ENCODE measurements at places on chromosomes 2 and 18.

GRCh38 chr2:66836851-66837250, 401.9 kb downstream of the MEIS1 start:
- peak; percentile 12 for DNase-seq

GRCh38 chr2:143482316-143482715, 353.1 kb downstream of the ARHGAP15 start:
- no peak for DNase-seq

GRCh38 chr2:207141386-207141785, 24.4 kb downstream of the KLF7 start:
- DNase-seq = no peak

GRCh38 chr2:48586433-48586832, 31.2 kb upstream of the GTF2A1L start:
- DNase-seq = no peak

- no peak for DNase-seq
Measured at GRCh38 chr2:60079562-60079961, 473.9 kb downstream of the BCL11A start.

DNA sequence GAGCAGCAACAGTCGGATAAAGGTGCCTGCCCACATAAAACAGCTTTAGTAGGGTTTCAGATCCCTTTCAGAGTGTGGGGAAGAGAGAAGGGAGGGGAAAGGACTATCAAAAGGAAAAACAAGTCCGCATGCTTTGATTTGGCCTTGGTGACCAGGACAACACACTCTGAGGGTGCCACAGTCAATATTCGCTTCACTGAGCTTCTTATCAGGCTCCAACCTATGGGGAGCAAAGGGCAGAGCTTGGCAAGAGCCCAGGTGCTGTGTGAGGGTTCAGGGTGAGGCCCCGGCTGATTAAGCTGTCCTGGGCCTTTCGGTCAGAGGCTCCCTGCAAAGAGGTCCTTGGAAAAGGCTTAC, 237.4 kb upstream of the SMAD2 start:
- no peak for DNase-seq

DNA sequence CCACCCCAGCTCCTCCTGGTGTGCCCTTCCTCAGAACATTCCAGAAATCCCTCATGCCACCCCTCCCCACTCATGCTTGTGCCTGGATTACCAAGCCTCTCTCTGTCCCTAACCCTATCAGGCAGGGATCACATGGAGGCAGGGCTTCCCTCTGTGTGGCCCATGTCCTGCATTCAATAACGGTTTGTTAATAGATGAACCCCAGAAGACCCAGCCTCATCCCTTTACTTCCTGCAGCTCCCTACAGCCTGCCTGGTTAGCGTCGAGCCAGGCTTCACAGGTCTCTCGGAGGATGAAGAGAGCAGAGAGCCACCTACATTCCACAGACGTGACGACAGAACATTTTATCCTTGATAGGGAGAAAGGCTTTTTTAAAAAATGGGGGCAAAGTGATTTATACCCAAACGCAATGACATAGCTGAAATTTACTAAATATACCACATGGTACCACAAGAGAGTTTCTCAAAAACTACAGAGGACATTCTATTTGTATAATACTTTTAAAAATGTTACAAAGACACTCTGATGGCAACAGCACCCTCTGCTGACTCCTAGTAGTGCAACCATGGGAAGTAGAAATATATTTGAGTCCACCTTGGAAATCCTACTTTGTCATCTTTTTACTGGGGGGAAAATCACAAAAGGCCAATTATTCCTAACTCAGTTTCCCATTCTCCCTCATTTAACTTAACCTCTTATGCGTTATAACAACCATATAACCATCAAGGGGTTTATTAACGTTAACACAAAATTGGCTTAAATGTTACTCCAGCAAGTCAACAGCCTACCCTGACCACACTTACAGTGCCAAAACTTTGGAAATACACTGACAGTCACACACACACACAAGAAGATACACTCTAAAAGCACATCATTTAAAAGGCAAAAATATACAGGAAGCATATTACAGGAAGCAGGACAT, 30.7 kb downstream of the FBXO15 start:
- DNase-seq = peak; percentile 48

DNA sequence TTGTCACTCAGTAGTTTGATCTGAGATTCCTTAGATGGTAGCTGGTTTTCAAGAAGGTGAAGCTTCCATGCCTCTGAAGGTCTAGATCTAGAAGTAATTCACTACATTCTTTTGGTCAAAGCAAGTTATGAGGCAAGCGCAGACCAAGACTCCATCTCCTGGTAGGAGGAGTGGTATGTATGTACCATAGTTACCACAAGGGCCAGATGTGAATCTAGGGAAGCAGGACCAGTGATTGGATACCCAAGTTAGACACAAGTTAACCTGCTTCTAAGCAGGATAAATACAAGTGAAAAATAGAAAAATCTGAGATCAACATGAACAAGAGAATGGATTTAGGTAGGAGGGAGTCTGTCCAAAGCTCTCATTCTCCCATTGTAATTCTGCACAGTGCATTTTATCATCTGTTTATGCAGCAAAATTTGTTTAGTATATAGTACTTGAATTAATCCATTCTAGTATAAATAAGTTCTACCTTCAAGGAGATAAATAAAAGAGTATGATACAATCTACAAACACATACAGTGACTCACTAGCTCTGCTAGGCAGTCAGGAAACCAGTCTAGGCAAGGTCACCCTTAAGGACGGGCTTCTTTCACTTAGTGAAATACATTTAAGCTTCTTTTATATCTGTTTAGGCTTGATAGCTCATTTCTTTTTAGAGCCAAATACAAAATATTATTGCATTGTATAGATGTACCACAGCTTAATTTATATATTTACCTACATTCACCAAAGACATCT, 14.2 kb upstream of the DOCK10 start:
- no peak for DNase-seq

DNA sequence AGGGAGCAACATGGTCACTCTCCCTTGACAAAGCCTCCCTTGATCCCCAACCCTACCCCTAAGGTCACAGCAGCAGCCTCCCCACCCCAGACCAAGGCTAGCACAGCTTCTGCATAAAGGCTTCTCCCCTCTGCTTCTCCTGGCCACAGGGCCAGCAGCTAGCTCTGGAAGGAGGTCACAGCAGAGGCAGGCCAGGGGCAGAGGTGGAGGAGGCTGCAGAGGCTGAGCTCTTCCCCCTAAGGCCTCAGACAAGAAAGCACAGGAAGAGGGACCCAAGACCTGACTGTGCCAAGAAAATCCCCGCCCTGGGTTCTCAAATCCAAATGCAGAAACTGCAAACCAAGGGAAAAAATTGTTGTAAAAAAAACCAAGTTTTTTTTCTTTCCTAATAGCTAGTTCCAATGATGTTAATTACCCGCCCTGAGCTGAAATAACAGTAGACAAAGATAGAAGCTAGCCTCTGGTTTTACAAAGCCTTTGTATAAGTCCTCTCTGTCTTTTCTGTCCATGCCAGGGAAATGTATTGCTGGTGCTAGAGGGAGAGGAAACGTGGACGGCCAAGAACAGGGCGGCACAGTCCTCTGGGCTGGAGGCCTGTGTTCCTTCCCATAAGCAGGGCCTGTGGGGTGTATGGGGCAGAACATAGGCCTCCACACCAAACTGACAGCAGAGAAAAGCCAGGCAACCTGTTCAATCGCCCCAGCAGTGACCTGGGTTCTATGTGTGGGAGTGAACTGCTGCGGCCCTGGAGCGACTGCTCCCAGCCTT, 79.5 kb downstream of the POLR1A start:
- no peak for DNase-seq

DNA sequence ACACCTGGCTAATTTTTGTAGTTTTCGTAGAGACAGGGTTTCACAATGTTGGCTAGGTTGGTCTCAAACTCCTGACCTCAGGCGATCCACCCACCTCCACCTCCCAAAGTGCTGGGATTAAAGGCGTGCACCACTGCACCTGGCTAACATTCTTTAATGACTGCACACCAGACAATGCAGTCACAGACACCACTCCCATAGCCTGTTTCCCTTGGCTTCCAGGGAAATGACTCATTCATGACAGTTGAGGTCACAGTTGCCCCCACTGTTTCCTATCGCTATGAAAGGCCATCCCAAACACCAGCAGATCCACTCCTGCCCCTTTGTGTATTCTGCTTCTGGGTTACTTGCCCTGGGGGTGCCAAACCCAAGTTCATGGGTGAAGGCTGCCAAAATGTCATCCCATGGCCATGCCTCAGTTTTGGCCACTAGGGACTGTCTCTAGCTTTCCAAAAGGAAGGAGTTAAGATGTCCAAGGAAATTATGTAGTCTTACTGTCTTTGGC, 8.7 kb downstream of the CHMP1B start:
- peak; percentile 67 for DNase-seq

- DNase-seq = no peak
Measured at GRCh38 chr18:42480441-42480840, 525.4 kb downstream of the PIK3C3 start.

- DNase-seq = no peak
Measured at GRCh38 chr2:39849982-39850526, 71.0 kb upstream of the THUMPD2 start.

- peak; percentile 14 for DNase-seq
Measured at GRCh38 chr2:101295895-101296294, 12.6 kb downstream of the RNF149 start.

GRCh38 chr2:26764906-26765305, 822 bp downstream of the SLC35F6 start:
- no peak for DNase-seq

DNA sequence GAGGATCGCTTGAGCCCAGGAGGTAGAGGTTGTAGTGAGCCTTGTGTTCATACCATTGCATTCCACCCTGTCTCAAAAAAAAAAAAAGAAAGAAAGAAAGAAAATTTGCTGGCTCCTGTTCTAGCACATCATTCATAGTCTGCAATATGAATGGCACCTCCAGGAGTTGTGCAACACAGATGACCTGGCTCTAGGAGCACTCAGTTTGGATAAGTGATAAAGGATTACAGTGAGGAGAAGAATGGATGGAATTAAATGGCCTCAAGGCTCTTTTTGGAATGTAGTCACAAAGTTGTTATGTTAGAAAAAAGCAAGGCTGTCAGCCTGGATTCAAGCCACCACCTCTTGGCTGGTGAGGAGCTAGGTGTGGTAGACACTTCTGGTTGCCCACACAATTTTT, 21.5 kb upstream of the SPRED2 start:
- DNase-seq = peak; percentile 62

- peak; percentile 42 for DNase-seq
Measured at GRCh38 chr18:9437021-9437437, 38.3 kb upstream of the RALBP1 start.

- no peak for DNase-seq
Measured at GRCh38 chr2:70094171-70094977, 7.1 kb downstream of the PCBP1 start.

DNA sequence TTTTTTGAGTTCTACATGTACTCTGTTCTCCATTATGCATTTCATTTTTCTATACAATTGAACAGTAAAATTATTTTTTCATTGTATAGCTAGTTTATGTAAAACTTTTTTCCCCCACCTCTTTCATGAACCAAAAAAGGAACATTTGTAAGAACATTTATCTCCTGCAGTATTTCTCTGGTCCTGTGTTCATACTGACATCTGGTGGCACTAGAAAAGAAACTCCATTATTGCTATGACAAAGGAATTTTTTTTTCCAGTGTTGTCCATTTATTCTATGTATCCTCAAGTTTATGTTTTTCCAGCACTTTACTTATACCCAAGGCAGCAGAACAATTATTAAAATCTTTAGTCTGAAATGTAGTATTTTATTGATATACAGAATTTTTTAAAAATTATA, 27.4 kb upstream of the CHAC2 start:
- peak; percentile 27 for DNase-seq

DNA sequence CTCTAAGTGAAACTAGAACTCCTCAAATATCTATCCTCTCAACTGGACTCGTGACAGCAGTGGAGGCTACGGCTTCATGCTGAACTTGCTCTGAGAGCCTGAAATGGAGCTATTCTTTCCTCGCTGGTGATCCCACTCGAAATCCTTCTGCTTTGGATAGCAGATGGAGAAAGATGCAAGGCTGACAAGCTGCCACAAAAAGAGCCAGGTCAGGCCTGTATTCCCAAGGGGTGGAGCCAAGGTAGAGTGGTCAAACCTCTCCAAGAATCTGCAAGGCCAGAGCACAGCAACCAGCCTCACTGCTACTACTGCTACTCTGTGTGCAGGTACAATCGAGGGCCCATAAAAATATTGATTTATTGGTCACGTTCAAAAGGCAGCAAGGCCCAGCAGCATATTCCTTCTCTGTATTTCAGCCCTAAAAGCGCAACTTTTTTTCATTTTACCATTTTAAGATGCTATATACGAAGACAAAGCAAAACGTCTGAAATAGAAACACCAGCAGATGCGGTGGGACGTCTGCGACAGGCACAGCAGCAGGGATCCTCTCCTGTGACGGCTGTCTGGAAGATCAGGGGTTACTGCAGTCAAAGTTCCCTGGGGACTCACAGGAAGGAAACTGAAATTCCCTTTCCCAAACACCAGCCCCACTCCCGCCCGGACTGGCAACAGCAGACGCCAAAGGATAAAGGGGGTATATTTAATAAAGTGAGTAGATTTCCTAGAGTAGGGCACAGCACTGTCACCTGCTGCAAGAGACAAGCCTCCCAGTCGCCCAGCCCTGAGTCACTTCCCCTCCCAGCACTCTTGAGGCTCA, 2.4 kb downstream of the SPRED2 start:
- no peak for DNase-seq

DNA sequence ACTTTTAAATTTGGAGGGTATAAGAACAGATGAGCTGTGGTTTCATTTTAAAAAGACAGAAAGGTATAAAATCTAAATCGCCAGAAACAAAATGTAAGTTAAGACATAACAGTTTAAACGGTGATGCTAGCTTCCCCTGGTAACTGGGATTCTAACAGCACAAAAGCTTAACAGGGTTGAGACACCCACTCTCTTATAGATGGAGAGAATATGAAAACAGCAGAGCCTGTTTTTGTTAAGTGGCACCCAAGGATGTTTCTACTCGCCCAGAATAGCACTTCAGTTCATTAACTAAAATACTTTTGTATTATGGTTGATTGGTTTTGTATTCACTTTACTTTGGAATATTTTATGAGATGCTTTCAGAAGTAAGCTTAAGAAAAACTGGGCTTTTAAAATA, 151.9 kb upstream of the RND3 start:
- DNase-seq = no peak

GRCh38 chr18:60543646-60544045, 171.1 kb upstream of the MC4R start:
- DNase-seq = no peak

DNA sequence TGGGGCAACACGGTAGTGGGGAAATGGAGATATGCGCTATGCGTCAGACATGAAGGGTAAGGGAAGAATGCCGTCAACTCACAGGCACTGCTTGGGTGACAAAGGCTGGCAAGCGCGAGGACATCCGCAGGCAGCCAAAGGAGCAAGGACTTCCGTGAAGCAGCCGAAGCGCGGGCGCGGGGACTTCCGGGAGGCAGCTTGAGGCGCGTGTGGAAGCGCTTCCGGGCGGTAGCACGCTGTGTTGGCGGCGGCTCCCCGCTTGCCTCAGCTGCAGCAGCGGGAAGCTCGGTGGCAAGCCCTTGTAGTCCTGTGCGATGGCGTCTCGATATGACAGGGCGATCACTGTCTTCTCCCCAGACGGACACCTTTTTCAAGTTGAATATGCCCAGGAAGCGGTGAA, at the start of gene PSMA8:
PSMA8 (plus strand) TSS at position 218 of the 400 bp plus-strand sequence; CDS start at position 315, 97 bp downstream.
- no peak for DNase-seq

All from AG08395 (cell line).